Right hindlimb (tissue), 1 donor: ENCODE measurements at places on chromosomes 7 and 10.

GRCh38 chr7:29946428-29947186, 43.0 kb downstream of the SCRN1 start:
- no peak for DNase-seq

GRCh38 chr7:16066805-16067459, 354.4 kb downstream of the CRPPA start:
- DNase-seq, result no peak

GRCh38 chr7:150814328-150815001, 13.9 kb downstream of the TMEM176A start:
- DNase-seq, result no peak

- no peak for DNase-seq
These were observed 99.3 kb upstream of the THSD7A start for GRCh38 chr7:11931307-11931706.

GRCh38 chr10:3766046-3766756, 18.8 kb downstream of the KLF6 start:
- DNase-seq, result no peak

DNA sequence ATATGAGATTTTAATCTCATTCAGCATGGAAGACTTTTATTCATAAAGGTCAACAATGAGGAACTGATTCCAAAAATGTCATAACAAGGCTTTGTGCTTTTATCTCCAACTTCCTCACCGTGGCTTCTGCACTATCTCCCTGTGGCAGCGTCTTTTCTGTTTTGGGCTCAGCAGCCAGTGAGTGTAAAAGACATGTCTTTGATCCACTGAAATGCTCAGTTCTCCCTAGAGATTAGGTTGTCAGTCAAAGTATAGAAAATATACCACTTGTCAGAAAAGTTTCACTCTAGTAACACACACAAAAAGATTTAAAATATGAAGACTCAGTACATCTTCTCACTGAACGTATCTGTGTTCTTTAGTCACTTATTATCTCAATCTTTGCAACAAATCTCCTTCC, 901.8 kb upstream of the ZWINT start:
- DNase-seq, result no peak

DNA sequence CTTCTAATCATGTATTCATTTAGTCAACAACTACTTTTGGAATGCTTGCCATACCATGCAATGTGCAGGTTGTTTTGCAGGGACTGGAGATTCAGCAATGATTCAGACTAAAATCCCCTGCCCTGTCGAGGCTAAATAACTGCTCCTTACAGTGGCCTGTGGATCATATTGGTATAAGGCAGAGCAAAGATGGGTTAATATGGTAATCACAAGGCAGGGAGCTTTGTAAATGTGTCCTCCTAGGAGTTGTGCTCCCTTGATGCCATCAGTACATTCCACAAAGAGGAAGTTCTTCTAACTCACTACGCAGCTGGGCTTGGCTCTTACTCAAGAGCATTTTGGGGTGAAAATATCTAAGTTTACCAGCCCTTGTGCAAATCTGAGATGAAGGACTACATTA, 614 bp upstream of the IFIT2 start:
- peak; percentile 32 for DNase-seq

DNA sequence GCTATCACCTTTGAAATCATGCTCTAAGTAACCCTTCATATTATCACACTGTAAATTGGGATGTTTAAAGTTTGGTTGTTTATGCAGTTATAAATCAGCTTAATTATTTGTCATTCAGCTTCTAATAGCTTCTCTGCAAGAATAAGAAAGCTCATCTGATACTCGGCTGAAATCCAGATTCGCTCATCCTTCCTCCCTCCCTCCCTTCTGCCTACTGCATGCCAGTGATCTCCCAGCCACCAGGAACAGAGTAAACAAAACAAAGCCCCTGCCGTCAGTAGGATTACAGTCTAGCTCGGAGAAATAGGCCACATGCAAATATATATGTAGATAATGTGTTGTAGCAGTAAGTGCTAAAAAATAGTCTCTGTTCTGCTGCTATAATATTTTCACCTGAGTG, 211.8 kb downstream of the NSUN6 start:
- no peak for DNase-seq

DNA sequence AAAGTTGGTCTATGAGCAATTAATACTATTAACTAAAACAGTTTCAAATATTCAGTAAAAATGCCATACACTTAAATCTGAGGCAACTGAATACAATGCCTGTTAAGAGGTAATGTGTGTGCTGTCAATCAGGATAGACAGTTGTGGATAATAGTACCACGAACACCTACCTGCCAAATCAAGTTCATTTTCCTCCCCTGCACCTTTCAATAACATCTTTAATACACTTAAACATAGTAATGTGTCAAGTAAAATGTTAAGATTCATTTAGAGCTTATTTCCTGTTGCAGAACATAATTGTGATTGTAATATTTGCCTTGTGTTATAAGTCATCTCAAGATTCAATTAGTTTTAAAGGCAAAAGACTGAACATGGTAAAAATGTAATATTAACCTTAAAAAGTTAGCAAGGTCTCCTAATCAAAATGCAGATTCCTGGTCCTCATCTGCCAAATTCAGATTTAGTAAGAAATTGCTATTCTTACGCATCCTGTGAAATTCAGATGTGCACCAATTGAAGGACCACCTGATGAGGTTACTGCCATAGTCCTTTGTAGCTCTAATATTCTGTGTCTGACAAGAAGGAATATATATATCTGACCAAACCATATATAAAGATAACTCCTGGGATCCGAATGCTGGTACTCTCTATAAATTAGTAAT, 37.1 kb downstream of the COL1A2 start:
- DNase-seq, result no peak

DNA sequence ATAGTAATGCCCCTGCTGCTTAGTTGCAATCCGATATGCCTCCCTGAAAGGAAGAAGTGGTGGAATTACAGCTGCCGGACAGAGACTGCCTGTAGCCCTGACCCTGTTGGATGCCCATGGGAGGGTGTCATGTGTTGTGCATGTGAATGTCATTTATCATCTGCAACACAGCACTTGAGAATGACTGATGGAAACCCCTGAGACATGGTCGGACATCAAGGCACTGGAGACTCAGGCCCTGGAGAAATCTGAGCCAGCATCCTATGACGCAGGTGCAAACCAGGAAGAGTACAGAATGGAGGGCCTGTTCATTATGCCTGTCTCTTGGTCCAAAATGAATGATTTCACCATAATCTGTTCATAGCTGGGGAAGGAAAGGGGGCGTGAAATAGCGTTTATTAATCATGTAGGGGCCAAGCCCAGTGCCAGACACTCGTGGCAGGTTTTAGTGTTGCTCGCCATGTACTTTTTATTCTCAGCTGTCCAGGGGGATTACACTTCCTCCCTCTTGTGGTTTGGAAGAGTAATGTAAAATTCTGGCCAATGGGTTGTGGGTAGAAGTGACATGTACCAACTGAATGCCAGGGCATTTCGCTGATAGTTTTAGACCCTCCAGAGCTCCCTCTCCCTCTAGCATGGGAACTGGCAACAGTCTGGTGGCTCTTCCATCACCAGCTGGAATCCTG, 23.0 kb upstream of the LEP start:
- no peak for DNase-seq

DNA sequence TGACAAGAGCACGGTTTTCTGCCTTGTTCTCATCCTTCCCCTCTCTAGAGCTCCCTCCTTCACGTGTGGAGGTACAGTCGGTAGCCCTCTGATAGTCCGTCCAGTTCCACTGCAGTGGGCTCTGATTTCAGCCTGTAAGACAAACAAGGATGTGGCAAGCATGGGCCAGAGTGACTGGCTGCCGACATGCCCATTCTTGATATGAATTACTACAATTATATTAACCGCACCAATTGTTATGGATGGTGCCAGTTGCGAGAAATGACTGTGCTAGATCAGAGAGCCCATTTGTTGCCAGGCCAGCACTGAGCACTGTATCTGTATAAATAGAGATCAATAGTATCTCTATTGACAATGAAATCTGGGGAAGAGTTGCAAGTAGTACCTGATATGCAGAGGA, 146.6 kb downstream of the CHN2 start:
- DNase-seq, result no peak

DNA sequence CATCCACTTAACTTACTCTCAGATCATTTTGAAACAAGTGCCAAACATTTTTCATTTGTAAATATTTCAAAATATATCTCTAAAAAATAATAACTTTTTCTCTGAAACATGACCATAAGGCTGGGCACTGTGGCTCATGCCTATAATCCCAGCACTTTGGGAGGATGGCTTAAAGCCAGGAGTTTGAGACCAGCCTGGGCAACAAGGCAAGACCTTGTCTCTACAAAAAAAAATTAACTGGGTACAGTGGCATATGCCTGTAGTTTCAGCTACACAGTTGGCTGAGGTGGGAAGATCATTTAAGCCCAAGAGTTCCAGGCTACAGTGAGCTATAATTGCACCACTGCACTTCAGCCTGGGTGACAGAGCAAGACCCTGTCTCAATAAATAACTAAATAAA, 36.4 kb downstream of the USP54 start:
- DNase-seq, result no peak

- DNase-seq, result no peak
These were observed 1107.2 kb downstream of the NRG3 start for GRCh38 chr10:82982110-82982608.

GRCh38 chr10:113519681-113520115, 33.2 kb upstream of the HABP2 start:
- no peak for DNase-seq

DNA sequence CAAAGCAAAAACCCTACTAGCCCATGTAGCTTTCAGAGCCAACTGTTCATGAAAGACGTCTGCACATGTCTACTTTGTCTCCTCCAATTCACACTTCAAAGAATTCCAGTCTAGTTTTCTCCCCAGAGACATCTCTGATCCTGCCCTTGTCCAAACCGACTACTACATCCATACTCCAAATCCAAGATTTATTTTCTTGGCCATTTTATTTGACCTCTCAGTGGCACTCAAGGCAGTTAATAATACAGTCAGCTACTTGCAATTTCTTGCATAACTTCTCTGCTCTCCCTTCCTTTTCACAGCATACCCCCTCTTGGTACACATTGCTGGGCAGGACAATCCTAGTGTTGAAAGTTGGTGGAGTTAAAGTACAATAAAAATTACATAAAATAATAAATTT, 170.9 kb upstream of the INHBA start:
- no peak for DNase-seq

- DNase-seq, result no peak
These were observed 6.4 kb downstream of the KIAA1549 start for GRCh38 chr7:138974675-138975292.

GRCh38 chr7:41655426-41655825, 47.5 kb downstream of the INHBA start:
- peak; percentile 63 for DNase-seq

- no peak for DNase-seq
These were observed 403.1 kb downstream of the ADRA2A start for GRCh38 chr10:111479966-111480365.

DNA sequence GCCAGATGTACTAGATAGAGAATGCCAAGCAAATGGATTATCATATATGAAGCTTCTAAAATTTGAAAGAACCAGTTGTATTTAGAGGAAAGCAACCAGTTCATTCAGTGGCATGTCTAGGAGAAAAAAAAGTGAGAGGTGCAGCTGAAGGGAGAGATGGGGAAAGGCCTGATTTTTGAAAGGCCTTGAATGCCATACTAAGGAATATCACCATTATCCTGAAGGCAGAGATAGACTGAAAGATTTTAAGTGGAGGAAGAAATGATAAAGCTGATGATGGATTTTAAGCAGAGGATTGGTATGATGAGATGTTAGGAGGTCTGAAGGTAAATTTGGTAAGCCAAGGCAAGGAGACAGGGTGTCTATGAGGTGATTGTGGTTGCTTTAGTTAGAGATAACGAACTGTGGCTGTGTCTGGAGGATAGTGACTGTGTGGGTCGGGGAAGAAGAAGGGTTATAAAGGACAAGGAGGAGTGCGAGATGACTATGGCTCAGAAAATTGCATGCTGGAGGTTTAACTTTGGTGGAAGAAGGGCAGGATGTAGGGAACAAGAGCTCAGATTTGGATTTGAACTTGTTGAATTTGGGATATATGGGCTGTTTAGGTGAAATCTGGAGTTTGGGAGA, 330.8 kb downstream of the EXOC4 start:
- no peak for DNase-seq

GRCh38 chr7:424961-425793, 94.5 kb downstream of the PDGFA start:
- no peak for DNase-seq

- DNase-seq, result peak; percentile 73
These were observed 2.3 kb upstream of the CREB5 start for GRCh38 chr7:28409716-28410627.

DNA sequence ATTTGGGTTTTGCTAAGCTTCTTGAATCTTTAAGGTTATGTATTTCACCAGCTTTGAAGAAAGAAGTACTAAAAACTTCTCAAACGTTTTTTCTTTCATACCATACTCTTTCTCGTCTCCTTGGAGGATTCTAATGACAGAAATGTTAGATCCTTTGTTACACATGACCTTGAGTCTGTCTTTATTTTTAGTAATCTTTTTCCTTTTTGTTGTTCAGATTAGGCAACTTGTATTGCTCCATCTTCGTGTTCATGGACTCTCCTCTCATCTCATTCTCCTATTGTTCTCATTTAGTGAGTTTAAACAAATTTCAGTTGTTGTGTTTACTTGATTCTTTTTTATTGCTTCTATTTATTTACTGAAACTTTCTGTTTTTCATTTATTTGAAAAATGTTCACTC, 73.7 kb downstream of the WDFY4 start:
- no peak for DNase-seq

DNA sequence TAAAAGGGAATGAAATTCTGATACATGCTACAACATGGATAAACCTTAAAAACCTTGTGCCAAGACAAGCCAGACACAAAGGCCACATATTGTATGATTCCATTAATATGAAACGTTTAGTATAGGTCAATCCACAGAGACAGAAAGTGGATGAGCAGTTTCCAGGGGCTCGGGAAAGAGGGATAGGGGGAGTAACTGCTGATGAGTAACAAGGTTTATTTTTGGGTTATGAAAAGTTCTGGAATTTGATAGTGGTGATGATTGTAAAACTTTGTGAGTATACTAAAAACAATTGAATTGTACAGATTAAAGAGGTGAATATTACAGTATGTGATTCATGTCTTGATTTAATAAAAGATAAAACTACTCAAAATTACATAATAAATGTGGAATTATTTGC, 19.1 kb upstream of the SLC13A1 start:
- no peak for DNase-seq

DNA sequence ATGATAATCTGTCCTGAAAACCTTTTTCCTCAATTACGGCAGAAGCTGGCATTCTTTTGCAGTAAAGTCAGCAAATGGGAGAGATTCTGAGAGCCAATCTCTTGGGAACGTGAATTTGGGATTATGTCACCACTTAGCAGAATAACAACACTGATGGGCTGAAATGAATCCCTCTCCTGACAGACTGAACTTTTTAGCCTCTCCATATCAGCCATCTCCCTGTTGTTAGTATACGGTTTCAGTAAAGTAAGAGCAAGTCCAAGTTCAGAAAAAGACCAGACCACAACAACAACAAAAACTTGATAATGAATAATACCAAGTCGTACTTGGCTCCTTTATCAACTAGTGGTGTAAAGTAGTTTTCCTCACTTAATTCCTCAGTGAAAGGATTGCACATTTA, 1048.8 kb downstream of the GATA3 start:
- DNase-seq, result no peak
